ENCODE measurements at places on chromosomes 13 and 19.

DNA sequence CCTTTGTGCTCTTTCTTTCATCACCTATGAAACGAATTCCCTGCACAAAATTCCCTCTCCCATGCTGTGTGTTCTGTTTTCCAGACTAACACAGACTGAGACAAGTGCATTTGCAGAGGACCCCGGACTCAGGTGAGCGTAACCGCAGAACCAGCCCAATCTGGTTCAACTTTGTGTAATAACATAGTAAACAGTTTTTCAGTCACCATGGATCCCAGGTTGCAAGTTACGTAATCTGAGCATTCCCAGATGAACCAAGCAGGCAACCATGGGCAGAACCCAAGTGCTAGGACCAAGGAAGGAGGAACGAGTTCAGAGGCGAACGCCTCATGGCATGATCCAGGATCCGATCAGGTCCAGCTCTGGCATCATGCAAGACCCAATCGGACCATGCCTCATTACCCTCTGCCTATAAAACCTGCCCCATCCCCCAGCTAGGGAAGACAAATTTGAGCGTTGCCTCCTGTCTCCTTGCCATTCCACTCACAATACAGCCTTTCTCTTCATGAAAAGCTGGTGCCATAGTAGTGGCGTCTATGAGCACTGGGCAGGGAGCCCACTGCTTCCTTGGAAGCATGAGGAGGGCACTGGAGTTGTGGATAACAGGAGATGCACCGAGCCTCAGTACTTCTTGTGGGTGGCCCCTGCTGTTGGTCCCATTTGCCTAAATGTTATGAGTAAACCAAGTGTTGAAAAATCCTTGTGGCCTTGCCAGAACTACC lies 107.6 kb downstream of the ABCC4 start:
- no peak for DNase-seq

DNA sequence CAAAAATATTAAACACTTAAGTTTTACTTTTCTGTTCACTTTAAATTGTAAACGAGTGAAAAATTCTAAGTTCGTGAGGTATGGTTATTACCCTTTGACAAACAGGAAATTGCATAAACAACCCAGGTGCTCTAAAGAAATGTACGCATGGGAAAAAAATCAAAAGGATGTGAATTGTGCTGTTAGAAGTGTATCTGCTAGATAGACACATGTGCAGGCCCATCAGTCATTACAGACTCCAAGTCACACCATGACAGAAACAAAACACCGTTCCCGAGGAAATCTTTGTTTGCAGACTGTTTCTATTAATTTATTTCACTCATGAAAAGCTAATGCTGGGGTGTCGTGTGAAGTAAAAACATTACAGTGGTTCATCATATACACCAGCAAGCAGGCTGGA lies 17.0 kb upstream of the DOCK9 start:
- no peak for DNase-seq

GRCh38 chr19:6677883-6678689 lies 8.1 kb upstream of the TNFSF14 start:
- no peak for DNase-seq

- no peak for DNase-seq
Measured at GRCh38 chr13:102965802-102966201, 100.4 kb downstream of the SLC10A2 start.
